ENCODE measurements at places on chromosomes 16 and 17. TPM values are rescaled to one million over a fixed set of nuclear protein-coding genes. Genes with fewer than 3 reads are reported as not detected.

Gene DHRS7C
- not detected for polyA plus RNA-seq

- DNase-seq: peak; percentile 66
Measured at GRCh38 chr16:23905027-23905426, 69.2 kb downstream of the PRKCB start.

DNA sequence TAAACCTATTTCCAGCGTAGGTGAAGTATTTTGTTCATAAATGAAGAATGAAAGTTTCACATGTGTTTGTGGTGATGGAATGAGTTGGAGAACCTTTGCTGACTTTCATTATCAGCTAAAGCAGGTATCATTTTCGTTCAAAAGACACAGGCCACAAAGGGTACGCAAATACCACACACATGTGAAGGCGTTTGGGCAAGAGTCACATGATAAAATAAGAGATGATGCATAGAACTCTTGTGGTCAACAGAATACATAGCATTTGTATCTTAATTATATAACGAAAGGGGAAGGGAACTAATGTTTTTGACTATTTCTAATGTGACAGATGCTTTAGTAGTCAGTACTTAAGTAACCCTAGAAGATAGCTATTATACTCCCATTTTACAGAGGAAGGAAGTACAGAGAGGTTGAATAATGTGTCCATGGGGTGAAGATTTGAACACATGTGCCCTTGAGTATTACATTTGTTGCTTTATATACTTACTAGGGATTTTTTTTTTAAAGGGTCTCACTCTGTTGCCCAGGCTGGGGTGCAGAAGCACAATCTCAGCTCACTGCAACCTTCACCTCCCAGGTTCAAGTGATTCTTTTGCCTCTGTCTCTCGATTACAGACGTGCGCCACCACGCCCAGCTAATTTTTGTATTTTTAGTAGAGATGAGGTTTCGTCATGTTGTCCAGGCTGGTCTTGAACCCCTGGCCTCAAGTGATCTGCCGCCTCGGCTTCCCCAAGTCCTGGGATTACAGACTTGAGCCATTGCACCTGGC is 4.8 kb downstream of the RPA1 start:
- DNase-seq: no peak

DNA sequence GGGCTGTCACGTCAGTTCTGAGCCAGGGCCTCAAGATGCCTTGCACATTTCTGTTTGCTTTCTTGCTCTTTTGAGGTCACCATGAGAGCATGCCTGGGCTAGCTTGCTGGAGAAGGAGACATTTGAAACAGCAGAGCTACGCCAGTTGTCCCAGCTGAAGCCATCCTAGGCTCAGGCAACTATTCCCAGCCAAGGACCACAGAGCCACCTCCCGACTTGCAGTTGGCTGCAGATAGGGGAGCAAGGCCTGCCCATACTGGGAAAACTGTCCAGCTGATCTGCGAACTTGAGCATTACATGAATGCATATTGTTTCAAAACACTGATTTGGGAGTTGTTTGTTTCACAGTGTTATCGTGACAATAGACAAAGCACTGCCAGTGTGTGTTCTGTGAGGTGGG is 340.8 kb downstream of the XYLT1 start:
- no peak for DNase-seq

Gene CCL16
- polyA plus RNA-seq: not detected

Gene TERB1
- polyA plus RNA-seq: 0.05 TPM

All from mammary epithelial cell (primary cell).